ENCODE measurements at places on chromosomes 11 and 22. TPM values are rescaled to one million over a fixed set of nuclear protein-coding genes. Genes with fewer than 3 reads are reported as not detected.

The CYB561A3 gene
- total RNA-seq: 34.3 TPM

The STIP1 gene
- 296 TPM for total RNA-seq

The CNTF gene
- total RNA-seq: 0.82 TPM

The ASCL2 gene
- 0.24 TPM for total RNA-seq

The SCGB1A1 gene
- total RNA-seq: 1.6 TPM

Data from WTC11 (cell line).